CD4-positive, alpha-beta T cell treated with Interleukin-12 subunit alpha and Interleukin-12 subunit beta, for 1 hour (primary cell): ENCODE measurements at places on chromosomes 11 and 22.

GRCh38 chr11:3669128-3669527, 2.1 kb downstream of the CHRNA10 start:
- DNase-seq = no peak

- no peak for DNase-seq
Measured at GRCh38 chr11:62542111-62542745, 4.4 kb downstream of the AHNAK start.

DNA sequence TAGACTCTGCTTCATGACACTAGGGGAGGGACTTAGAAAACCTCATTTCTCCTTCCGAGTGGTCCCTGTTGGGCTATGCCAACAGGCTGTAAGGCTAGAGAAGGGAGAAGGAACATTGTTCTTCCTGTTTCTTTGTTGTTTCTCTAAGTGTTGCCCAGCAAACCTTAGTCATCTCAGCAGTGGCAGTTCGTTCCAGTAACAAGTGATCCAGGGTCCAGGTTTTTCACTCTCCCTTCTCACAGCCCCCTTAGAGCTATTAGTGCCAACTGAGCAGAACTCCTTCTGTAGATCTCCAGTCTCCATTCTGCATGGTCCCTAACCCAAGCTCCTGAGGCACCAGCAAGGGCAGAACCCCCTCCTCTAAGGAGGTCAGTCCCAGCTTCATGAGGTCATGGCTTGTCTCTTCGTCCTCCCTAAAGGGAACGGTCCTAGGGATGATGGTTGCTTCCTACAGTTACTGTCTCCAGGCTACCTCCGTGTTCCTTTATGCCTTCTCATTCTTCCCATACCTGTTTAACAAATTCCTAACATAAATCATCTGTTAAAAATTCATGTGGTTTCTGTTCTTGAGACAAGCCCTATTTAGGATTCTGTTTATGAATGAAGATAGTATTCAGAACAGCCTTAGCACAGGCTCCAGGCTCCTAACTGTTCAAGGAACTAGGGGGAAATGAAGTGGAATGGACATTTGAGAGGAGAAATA, 168.6 kb upstream of the UBASH3B start:
- no peak for DNase-seq

- no peak for DNase-seq
Measured at GRCh38 chr11:70028147-70028855, 49.8 kb upstream of the ANO1 start.

DNA sequence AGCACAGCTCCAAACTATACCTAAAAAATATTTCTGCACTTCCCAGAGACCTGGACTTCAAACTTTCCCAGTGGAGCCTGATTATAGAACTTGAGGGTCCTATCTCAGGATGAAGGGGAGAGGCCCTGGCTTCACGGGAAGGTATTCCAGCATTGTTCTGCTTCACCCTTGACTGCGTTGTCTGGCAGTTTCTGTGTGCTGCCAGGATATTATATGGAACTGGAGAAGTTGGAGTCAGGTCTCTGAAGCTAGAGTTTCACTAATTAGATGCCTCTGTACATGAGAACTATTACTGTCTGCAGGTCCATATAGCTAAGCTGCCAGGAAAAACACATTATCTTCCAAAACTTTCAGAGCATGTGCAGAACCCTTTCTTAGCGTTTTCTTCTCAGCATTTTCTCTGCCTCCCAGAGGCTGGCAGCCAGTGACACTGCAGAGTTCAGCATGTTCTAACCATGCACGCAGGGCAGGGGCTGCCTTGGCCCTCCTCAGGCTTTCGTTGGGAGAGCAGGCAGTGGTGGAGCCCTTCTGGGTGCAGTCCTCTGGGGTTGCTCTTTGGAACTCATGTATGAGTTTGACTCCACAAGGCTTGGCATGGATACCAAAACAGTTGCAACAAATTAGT, 99.3 kb downstream of the CWC15 start:
- no peak for DNase-seq

GRCh38 chr22:29023172-29023796, 38.3 kb downstream of the C22orf31 start:
- no peak for DNase-seq

GRCh38 chr11:76049511-76049910, 156.8 kb downstream of the WNT11 start:
- no peak for DNase-seq

DNA sequence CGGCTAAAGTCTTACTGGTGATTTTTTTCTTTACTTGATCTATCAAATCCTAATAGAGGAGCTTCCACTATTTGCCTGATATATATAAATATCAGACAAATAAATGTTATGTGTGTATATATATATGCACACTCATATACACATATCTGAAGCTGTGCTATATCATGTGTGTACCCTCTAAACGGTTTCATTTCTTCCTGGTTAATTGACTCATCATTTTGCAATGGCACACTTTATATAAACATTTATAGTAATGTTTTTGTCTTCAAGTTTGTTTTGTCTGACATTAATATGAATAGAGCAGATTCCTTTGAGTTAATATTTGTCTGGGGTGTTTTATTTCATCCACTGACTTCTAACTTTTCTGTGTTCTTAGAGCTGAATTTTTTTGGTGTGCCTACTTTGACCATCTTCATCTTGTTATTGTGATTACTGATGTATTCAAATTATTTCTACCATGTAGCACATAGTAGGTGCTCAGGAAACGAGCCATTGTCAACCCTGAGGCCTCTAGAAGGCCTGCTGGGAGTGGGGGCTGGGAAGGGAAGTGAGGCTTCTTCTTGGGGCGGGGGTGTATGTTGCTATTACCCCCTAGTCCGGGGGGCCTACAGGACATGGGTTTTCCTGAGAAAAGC, 82.6 kb downstream of the LRRC32 start:
- DNase-seq = no peak

DNA sequence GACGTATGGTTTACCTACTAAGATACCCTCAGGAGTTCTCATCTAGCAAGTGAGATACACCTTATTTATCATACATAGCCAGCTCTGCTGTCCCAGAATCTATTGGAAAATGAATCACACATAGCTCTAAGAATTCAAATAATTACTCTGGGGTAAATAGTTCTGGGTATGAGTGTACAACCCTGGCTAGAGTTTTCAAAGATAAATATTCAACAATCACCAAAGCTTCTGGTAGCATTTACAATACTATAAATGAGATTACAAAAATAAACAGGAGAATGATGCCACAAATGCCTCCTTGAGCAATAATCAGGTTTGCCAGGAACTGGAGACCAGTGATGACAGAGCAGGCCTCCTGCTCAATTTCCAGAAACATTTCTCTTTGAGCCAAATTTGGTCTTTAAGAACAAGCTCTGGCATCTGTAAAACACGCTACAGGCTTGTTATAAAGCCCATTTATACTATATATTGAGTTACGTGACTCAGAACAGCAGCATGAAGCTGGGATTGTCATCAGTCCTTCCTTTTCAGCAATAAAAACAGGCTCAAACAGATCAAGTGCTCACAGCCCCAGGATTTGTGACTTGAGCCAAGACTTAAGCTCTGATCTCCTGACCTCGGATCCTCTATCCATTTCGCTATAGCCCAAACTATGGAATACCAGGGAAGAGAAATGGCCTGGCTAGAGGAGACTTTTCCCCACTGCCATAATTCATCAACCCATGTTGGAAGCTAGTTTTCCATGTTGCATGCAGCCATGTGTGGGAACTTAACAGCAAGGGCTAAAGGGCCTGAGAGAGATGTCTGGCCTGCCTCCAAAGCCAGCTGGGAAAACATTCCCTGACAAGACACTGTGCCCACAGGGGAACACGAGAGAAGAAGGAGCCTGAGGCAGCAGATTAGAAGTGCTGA, 19.7 kb downstream of the RAB30 start:
- DNase-seq = no peak

DNA sequence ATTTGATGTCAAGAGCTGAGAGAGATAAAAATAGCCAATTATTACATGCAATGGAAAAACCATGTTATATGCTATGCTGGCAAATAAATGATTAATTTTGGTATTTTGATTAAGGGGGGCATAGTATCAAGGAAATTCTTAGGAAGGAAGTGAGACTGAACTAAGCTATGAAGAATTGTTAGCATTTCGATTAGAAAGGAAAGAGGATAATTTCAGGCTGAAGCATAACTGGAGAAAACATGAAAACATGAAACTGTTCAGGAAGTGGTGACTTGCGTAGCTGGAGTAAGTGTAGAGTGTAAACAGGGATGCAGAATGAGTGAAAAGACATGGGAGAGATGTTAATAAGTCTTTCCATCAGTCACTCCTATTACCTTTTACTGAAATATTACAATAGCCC, 6.4 kb downstream of the ACRV1 start:
- no peak for DNase-seq

GRCh38 chr11:41306431-41306830, 153.0 kb downstream of the LRRC4C start:
- DNase-seq = no peak

DNA sequence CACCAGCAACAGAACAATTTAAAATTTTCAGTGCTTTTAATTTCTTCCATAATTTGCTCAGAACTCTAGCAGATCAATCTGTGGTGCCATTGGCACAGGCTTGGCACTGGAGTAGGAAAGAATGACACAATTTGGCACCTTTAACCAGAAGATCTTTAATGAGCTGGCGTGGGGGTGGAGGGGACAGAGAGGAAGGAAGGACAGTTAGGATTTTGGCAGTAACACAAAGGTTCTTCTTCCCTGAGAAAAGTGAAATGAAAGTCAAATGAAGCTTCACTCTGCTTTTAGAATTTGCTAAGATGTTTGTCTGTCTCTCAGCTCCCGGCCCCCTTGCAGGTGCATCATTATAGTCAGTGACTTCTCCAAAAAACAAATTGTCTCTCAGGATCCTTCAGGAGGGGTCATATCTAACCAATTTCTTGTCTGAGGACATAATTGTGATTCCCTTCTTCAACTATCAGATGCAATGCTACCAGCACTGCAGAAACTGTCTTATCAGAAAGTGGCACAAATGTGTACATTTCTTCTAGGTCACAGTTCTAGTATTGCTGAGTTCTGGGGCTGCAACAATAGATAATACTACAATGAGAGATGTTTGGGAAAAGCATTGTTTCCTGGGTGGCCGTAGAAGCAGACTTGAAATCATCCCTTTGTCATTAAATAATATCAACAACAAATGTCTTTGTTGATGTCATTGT, 66.8 kb downstream of the CSTPP1 start:
- DNase-seq = no peak

DNA sequence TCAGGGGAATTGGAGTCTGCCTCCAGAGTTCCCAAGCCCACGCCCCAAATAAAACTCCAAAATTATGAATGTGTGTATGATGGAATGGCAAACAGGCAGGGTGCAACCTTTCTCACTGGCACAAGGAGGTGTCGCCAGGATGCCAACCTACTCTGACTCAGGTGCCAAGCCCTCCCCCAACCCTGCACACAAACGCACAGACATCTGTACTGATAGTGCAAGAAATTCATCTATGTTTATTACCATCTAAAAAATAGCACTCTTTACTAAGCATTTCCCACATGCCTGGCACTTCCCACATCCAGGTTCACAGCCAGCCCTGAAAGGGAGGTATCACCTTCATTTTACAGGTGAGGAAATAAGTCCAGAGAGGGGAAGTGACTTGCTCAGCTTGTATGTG, 1.2 kb downstream of the PLA2G3 start:
- no peak for DNase-seq

DNA sequence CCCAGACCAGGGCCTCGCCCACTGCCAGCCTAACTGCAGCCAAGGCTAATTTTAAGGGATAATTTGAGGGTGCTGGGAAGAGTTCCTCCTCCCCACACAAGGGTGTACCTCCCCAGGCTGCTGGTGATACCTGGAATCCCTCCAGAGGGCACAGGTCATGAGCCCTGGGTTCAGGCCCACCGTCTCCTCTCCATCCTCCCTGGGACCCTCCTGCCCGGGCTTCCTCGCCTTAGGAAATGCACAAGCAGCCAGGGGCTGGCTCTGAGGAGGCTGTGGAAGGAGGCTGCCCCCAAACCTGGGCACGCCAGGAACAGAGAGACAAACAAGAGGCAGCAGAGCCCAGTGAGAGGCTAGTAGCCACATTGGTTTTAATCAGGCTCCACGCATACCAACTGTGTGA, 16.6 kb upstream of the TSKU start:
- no peak for DNase-seq

GRCh38 chr11:11972730-11973341, 35.6 kb downstream of the DKK3 start:
- no peak for DNase-seq

DNA sequence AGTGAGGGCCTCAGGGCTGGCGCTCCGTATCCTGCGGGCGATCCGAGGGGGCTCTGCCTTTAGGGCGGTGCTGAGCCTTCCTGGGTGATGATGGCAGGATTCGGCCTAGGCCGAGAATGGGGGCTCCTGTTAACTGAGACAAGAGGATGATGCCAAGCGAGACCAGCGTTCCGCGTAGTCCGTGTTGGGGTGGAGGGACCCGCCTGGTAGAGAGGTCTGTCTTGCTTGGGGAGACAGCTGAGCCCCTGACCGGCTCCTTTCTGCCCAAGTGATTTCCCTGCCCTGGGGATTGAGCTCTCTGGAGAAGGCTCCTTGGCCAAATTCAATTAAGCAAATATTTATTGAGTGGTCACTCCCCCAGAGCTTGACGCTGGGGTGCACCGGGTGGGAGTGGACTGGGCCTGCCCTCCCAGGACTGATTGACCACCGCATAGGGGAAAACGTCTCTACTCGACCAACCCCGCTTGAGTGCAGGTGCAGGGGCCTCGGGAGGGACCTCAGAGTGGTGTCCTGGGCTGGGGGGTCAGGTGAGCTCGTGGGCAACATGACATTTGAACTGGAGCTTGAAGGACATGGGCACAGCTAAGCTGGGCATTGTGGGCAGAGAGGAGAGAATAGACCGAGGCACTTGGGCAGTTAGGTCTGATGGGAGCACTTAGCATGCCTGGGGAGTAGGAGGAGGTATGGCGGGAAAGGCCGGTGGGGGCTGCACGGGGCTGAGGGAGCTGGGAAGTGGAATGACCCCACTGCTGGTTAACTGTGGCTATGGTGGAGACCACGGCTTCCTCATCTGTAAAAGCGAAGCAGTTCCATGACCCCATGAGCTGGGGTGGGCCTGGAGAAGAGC, 1.1 kb downstream of the GNAZ start:
- DNase-seq = no peak

DNA sequence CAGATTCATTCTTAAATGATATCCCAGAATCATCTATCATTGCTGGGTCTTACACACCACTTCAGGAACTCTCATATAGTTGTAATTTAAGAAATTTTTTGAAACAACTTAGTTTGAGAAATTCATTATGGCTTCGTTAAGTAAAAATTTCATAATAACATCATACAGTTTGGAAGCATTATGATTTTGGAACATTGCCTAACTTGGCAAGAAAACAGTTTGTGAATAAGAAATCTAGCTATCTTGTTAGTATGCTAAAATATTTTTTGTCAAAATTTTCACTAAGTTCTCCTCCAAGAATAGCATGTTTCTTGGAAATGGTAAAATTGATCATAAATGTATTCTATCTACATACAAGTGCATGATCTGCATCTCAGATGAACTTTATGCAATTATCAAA, 217.7 kb downstream of the CNTN5 start:
- no peak for DNase-seq

- DNase-seq = peak; percentile 81
Measured at GRCh38 chr22:50247748-50248147, 2.9 kb upstream of the TUBGCP6 start.

- peak; percentile 90 for DNase-seq
Measured at GRCh38 chr11:65572356-65573051, at the start of gene FAM89B. FAM89B (plus strand) TSS chr11:65572538; CDS start chr11:65572670, 132 bp downstream.
